ENCODE measurements at places on chromosomes 3 and 15. TPM values are rescaled to one million over a fixed set of nuclear protein-coding genes. Genes with fewer than 3 reads are reported as not detected.

Gene DUOX1
- total RNA-seq: not detected

Gene LOXL1
- 10.5 TPM for total RNA-seq

Gene FANCD2OS
- not detected for total RNA-seq

Gene C3orf22
- total RNA-seq: not detected

Gene SEMA3F
- not detected for total RNA-seq

Gene ESYT3
- total RNA-seq: 0.26 TPM

Gene CNTN6
- total RNA-seq: not detected

Gene GREM1
- not detected for total RNA-seq

Gene AGBL1
- total RNA-seq: not detected

DNA sequence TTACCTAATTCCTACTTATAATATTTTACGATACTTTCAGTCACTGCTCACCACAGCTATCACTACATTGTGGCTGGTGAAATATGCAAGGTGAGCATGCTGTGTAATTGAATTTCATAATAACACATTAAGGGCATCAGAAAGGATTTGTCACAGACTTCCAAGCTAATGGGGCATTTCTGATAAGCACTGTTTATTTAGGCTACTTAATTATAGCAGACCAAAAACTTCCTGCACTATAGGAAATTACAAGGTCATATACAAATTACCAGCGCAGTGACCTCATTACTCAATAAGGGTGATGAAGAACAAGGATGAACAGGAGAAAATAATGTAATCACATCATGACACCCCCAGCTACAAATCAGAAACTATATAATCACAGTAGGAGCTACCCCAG is 88.6 kb upstream of the FAM3D start:
- no peaks in the 10 kb centered on the region for H3K27me3 ChIP-seq
- no peak overlapping the region for H3K27ac ChIP-seq
- H3K36me3 ChIP-seq: no peaks in the 10 kb centered on the region
- H3K4me3 ChIP-seq: no peak overlapping the region
- no peaks in the 10 kb centered on the region for H3K4me1 ChIP-seq

DNA sequence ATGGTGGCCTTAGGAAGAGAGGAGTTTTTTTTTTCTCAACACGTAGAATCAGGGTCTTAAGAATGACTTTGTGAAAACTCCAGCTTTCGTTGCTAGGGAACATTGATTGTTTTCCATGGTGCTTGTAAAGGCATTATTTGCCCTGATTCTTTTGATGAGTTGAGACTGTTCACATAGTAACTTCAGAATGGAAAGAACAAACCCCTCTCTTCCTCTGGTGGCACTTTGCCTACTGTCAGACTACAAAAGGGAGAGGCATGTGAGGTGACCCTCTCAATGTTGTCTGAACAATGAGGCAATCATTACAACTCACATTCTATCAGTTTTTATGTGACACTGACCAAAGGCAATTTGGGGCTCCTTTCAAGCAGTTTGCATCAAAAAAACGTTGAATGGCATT is 477.8 kb downstream of the FGF12 start:
- H3K27ac ChIP-seq: no peak overlapping the region
- no peak overlapping the region for H3K4me3 ChIP-seq
- no peaks in the 10 kb centered on the region for H3K36me3 ChIP-seq
- no peaks in the 10 kb centered on the region for H3K4me1 ChIP-seq

DNA sequence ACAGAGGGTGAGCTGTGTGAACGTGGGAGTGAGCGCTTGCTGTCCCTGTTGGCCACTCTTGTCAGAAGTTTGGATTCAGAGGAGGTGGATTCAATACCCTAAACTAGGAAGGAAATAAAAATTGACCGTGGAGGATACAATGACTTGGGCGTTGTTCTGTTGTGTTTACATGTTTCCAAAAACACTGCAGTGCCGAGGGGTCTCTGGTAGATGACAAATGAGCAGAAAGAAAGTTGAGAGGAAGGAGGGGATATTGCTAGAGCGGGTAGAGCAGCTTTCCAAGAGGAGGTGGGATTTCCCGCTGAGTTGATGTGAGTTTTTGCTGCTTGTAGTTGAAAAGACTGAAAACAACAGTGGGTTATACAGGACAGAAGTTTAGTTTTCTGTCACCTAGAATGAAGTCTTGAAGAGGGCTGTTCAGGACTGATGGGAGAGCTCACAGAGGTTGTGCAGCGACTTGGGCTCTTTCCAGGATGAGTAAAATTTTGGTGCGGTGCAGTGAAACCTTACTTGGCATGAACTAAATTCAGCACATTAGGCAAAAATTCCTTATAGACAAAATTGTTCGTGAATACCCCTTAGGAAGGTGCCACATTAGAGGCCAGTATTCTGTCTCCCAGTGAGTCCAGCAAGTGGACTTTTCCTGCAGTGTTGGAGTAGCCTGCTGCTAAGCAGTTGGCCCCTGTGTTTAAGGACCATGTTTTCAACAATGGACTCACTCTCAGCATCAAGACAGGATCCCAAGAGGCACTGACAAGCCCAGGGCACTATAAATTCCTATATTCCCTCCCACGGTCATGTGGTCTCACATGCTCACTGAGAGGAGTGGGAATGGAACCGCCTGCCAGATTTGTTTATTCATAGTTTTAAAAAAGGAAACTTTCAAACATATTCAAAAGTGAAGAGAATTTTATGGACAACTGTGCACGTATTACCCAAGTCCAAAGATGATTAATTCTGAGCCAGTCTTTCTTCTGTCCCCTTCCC is 435.0 kb upstream of the C2CD4B start:
- peaks cover 12% of the 10 kb centered on the region for H3K27me3 ChIP-seq
- H3K4me3 ChIP-seq: no peak overlapping the region
- H3K27ac ChIP-seq: no peak overlapping the region
- H3K4me1 ChIP-seq: no peaks in the 10 kb centered on the region
- no peak for DNase-seq
- no peaks in the 10 kb centered on the region for H3K36me3 ChIP-seq

DNA sequence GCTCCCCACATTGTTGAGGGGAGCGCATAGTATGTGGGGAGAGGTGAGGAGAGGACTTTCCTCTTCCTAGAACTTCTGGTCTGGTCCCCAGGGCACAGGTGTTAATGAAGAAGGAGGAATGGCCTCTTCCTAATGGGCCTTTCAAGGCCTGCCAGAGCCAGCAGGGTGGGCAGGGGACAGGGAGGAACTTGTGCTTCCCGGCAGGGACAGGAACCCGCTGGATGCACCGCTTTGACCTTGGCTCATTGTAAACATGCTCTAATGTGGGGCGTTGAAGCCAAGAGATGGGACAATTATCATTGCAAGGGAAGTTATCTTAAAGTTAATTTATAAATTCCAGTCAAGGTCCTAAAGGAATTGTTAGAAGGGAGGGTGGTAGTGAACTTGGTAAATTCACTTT is 21.0 kb upstream of the CHRNB4 start:
- H3K4me1 ChIP-seq: no peaks in the 10 kb centered on the region
- no peaks in the 10 kb centered on the region for H3K36me3 ChIP-seq
- H3K27ac ChIP-seq: no peak overlapping the region
- H3K4me3 ChIP-seq: no peak overlapping the region

- DNase-seq: no peak
- H3K27ac ChIP-seq: no peak overlapping the region
- H3K4me1 ChIP-seq: peaks cover 21% of the 10 kb centered on the region
- H3K27me3 ChIP-seq: no peaks in the 10 kb centered on the region
Observed at GRCh38 chr15:68220967-68221366, 8.6 kb downstream of the CLN6 start.

- peak overlapping the region; percentile 81 for H3K27ac ChIP-seq
- peak overlapping the region; percentile 72 for H3K4me3 ChIP-seq
- H3K4me1 ChIP-seq: peaks cover 36% of the 10 kb centered on the region
- peaks cover 16% of the 10 kb centered on the region for H3K36me3 ChIP-seq
Observed at GRCh38 chr15:64515196-64515595, 54.8 kb downstream of the ZNF609 start.

DNA sequence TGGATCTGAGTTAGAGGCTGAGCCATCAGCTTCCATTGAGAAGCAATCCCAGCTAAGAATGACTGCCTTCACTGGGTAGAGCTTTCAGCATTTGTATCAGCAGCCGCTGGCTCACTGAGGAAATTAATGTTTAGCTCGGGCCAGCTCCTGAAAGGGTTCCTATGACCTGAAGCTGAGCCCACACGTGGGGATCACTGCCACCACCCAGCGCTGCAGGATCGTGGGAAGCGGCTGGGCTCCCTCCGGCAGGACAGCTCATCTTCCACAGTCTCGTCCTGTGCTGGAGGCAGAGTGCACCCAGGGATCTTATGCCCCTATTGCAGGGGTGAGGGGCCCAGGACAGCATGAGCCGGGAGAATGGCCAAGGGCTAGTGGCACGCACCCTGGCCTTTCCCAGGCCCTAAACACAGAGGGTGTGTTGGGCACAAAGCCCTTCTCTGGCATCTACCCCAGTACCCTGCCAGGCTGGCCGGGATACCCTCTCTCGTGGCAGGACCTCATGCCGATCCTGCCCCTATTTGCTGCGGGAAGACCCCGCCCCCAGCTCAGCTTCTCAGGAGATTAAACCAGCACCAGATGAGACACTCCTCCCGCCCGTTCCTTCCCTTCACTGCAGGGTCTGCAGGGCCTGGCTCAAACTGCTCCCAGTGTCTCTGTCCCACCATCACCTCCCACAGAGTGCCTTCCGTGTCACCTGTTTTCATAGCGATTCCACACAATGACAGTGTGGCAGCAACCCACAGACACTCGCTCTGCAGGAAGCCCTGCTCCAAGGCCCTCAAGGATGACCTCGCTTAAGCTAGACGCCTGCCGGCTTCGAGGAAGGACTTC is 28.5 kb downstream of the KLHL25 start:
- H3K27ac ChIP-seq: no peak overlapping the region
- H3K4me3 ChIP-seq: no peak overlapping the region
- no peak for DNase-seq
- peaks cover 2% of the 10 kb centered on the region for H3K36me3 ChIP-seq
- no peaks in the 10 kb centered on the region for H3K27me3 ChIP-seq

GRCh38 chr15:76335307-76336253 is 993 bp upstream of the ISL2 start:
- peaks cover 64% of the 10 kb centered on the region for H3K27me3 ChIP-seq
- H3K4me3 ChIP-seq: peak overlapping the region; percentile 91
- H3K27ac ChIP-seq: peak overlapping the region; percentile 80
- peaks cover 2% of the 10 kb centered on the region for H3K36me3 ChIP-seq
- DNase-seq: peak; percentile 55

DNA sequence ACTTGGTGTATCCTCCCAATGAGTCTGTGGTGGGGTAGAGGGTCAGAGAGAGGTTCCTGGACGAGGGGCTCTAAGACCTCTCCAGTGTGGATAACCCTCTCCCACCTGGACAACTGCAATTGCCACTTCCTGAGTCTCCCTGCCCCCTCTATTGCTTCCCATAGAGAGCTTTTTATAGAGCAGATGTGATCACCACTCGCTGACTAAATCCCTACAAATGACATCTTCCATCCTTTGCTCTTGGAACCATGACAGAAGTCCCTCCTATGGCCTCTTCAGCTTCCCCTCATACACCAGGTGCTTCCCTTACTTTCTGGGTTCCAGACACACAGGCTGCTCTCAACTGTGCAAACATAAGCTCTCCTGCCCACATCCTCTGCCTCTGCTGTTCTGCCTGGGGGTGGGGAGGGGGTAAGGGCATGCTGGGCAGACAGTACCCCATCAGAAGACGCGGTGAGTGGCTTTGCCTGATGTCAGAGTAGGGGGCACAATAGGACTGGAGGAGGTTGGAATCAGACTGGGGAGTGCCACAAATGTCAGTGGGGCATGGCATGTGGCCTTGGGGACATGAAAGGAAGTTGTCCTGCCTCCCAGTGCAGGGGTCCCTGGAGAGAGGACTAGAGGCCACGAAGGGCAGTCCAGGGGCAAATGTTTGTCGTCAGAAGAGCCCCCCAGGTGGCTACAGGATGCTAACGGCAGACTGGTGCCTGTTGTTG is 15.2 kb downstream of the ITIH3 start:
- peaks cover 16% of the 10 kb centered on the region for H3K4me1 ChIP-seq
- H3K27me3 ChIP-seq: peaks cover 4% of the 10 kb centered on the region
- DNase-seq: no peak
- no peaks in the 10 kb centered on the region for H3K36me3 ChIP-seq
- H3K4me3 ChIP-seq: no peak overlapping the region

- no peak overlapping the region for H3K4me3 ChIP-seq
- no peaks in the 10 kb centered on the region for H3K4me1 ChIP-seq
- H3K36me3 ChIP-seq: no peaks in the 10 kb centered on the region
- H3K27me3 ChIP-seq: peaks cover 26% of the 10 kb centered on the region
- H3K27ac ChIP-seq: no peak overlapping the region
- DNase-seq: no peak
Observed at GRCh38 chr15:69303337-69304181, 4.8 kb downstream of the PAQR5 start.

- no peak overlapping the region for H3K4me3 ChIP-seq
- H3K27me3 ChIP-seq: no peaks in the 10 kb centered on the region
- H3K27ac ChIP-seq: no peak overlapping the region
- H3K4me1 ChIP-seq: no peaks in the 10 kb centered on the region
- no peaks in the 10 kb centered on the region for H3K36me3 ChIP-seq
- no peak for DNase-seq
Observed at GRCh38 chr3:117079997-117080396, 370.4 kb downstream of the TUSC7 start.

- H3K27me3 ChIP-seq: no peaks in the 10 kb centered on the region
- no peaks in the 10 kb centered on the region for H3K36me3 ChIP-seq
- no peak for DNase-seq
Observed at GRCh38 chr3:78349571-78349970, 1309.7 kb downstream of the ROBO2 start.

DNA sequence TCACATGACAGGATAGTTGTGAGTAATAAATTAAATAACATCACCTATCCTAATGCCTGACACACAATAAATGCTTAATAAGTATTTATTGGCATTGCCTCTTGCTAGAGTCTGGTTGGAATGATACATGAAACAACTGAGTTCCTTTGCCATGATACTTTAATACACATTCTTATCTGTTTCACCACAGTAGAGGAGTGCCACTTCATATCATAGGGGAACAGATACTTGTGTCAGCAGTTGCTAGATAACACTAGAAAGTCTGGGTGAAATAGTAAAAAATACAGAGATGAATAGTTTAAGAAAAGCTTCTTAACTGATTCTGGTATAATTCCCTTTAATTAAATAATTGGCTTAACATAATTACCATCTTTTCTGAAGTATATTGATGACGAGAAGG is 380.0 kb upstream of the GOLIM4 start:
- DNase-seq: no peak
- H3K4me1 ChIP-seq: no peaks in the 10 kb centered on the region
- H3K36me3 ChIP-seq: no peaks in the 10 kb centered on the region

DNA sequence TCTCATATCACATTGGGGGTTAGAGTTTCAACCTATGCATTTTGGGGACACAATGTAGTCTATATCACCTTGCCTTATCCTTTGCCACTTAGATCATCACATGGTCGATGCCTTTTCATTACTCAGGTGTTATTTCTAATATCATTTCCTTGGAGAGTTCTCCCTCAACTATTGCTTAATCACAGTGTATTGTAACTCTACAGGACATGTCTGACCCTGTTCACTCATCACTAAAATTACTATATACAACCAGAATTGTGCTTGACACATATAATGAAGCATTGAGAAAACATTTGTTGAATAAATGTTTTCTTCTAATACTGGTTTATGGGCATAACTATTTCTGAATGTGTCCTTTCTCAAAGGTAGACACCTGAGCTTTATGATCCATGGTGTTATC is 207.4 kb downstream of the EPHA6 start:
- H3K36me3 ChIP-seq: no peaks in the 10 kb centered on the region
- no peak overlapping the region for H3K4me3 ChIP-seq
- no peak for DNase-seq
- no peaks in the 10 kb centered on the region for H3K27me3 ChIP-seq
- H3K4me1 ChIP-seq: no peaks in the 10 kb centered on the region
